ENCODE measurements at places on chromosomes 2 and 18. TPM values are rescaled to one million over a fixed set of nuclear protein-coding genes. Genes with fewer than 3 reads are reported as not detected.

The MBP gene
- 39.0 TPM for total RNA-seq

The ASB1 gene
- 46.8 TPM for total RNA-seq

The LAMA3 gene
- total RNA-seq, result 0.84 TPM

The TXNL1 gene
- 86.5 TPM for total RNA-seq

The RAB10 gene
- 114 TPM for total RNA-seq

The PAX8 gene
- 3.9 TPM for total RNA-seq

The PLGLB2 gene
- 8.3 TPM for total RNA-seq

The SH3BP4 gene
- 49.0 TPM for total RNA-seq

The ACMSD gene
- total RNA-seq, result not detected

The COX5B gene
- 161 TPM for total RNA-seq

The CACNB4 gene
- total RNA-seq, result 2.3 TPM
